ENCODE measurements at places on chromosomes 1 and 21.

GRCh38 chr1:43835082-43836021 is 98.2 kb upstream of the ARTN start:
- DNase-seq, result peak; percentile 67

- no peak for DNase-seq
Observed at GRCh38 chr1:235421751-235422150, 54.5 kb downstream of the TBCE start.

DNA sequence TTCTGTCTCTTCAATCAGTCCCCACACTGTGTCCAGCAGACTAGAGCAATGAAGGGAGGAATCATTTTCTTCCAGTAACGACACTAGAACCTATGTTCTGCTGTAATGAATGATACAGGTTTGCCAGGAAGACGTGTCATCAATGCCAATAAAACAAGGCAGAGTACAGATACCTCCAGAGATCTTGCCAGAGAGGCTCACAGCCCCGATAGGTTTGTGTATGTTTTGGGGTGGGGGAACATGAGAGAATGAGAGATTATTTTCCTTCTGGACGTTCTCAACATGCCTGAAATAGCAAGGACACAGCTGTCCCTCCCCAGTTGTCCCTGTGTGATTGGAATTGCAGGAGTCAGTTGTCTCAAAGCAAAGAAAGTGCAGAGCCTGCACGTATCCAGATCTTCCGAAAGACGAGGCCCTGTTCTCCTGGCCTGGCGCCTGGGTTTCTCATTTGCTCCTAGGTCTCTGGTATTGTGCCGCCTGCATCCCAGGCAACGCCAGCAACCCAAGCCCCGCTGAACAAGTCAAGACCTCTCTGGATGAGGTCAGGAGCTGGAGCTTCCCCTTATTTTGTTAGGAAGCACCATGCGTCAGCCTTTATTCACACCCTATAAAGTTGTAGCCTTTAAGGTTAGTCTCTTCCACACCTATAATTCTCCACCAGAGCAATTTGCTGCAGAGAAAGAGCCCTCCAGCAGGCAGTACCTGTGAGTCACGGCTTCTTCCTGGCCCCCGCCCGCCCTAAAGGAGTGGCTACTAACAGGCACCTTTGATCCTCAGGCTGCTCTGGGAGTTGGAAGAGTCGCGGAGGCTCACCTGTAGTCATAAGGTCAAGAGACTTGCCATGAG is 130.5 kb downstream of the TOMM20 start:
- no peak for DNase-seq

GRCh38 chr1:7539769-7540175 is 231.3 kb upstream of the VAMP3 start:
- no peak for DNase-seq

GRCh38 chr1:241215203-241215602 is 141.8 kb downstream of the RGS7 start:
- no peak for DNase-seq

DNA sequence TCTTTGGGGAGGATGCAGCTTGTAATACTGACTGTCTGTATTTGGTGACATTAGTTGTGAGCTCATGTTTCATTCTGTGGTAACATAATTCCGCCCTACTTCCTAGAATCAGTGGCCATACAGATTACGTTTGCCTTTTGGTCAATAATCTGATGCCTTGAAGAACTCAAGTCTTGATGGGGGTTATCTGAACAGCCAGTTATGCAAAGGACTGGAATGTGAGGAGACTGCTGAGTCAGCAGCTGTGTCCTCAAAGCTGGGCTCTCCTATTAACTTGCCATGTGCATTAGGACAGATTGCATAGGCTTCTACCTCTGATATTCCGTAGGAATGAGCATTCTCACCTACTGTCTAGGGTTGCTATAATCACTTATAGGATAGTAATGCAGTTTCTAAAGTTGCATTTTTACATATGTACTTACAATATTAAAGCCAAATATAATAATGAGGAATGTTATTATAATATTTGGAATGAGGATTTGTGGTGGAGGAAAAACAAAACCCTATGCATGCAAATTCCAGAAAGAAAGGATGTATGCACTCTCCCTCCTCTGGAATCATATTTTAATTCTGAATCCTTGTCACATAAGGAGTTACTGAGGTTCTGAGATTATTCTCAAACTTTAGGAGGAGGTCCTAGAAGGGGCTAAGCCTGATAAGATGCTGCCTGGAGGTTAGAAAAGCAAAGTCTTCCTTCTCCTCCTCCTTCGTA is 116.0 kb downstream of the NOS1AP start:
- DNase-seq, result no peak

DNA sequence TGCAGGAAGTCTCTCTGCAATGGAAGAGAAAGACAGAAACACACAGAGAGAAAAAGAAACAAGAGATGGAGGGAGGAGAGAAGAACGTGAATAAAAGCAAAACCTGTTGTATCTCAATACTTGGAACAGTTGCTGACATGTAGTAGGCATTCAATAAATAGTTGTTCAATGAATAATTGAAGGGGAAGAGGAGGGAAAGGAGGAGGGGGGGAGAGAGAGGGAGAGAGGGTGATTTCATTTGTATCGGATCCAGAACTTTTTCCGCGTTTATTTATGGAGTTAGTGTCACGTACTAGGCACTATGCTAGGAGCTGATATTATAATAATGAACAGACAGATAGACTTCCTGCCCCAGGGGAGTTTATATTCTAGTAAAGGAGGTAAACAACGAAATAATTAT is 144.1 kb downstream of the OMA1 start:
- no peak for DNase-seq

DNA sequence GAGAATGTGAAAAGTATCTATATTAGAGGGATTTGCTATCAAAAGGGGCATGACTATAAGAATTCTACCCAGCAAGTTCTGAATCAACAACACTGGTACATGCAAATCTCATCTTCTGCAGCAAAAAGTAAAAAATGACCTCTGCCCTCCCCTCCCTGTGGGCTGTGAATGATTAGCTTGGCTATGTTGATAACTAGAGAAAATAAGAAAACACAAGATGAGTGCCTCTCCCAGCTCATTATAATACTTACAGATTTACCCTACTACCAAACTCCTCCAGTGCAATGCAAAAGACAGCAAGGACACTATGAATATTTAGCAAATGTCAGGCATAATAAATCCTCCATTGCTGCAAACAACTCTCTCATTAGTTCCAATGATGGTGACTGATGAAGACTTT is 102.4 kb downstream of the SLC45A1 start:
- DNase-seq, result no peak

GRCh38 chr1:164588516-164589341 is 29.7 kb downstream of the PBX1 start:
- no peak for DNase-seq

- DNase-seq, result no peak
Observed at GRCh38 chr1:206709772-206710459, 25.2 kb downstream of the MAPKAPK2 start.

DNA sequence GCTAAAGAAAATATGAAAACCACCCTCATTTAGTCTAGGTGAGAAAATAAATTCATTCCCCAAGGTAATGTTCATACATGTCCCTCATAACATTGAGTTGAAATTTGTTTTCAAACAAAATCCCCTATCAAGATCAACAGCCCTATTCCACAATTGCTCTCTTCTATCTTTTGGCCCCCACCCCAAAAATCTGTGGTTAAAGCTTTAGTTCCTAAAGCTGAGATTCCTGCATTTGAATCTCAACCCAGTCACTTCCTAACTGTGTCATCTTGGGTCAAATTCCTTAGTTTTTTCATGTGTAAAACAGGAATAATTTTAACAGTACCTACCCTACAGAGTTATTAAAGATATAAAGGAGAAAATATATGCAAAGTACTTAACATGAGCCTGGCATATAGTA is 22.0 kb downstream of the KIAA0319L start:
- no peak for DNase-seq

DNA sequence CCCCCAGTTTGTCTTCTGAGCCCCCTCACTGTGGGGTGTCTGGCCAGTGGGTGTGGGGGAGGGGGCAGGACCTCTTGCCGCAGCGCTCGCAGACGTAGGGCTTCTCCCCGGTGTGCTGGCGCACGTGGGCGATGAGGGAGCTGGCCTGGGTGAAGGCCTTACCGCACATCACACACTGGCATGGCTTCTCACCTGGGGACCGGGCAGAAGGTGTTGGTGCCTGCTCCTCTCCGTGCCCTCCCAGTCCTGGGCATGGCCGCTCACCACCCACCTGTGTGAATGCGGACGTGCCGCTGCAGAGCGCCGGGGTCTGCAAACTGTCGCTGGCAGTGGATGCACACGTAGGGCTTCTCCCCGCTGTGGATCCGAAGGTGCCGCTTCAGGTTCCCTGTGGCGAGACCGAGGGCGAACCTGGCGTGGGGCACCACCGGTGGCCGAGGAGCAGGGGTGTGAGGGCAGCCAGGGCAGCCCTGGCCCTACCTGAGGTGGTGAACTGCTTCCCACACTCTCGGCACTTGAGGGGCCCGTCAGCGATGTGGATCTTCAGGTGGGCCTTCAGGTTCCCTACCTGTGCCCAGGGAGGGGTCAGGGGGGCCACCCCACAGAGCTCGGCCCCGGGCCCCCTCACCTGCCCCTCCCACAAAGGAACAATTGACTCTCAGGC is 32.4 kb downstream of the ZBTB17 start:
- no peak for DNase-seq

GRCh38 chr1:210446479-210446878 is 117.8 kb downstream of the HHAT start:
- DNase-seq, result peak; percentile 41

- no peak for DNase-seq
Observed at GRCh38 chr1:96979304-96980268, 258.0 kb downstream of the PTBP2 start.

DNA sequence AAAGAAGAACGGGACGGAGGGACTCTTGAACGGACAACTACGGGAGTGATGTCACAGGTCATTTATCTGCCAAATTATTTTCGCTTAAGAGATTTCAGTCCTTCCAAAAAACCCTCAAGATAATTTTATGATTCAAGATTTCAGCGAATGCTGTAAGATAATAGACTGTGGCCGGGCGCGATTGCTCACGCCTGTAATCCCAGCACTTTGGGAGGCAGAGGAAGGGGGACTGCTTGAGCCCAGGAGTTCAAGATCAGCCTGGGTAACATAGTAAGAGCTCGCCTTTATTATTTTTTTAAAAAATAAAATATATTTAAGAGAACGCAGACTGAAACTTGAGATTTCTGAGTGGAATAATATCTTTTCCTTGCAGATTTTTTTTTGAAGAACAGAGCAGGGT is 609 bp downstream of the RWDD2B start:
- no peak for DNase-seq

DNA sequence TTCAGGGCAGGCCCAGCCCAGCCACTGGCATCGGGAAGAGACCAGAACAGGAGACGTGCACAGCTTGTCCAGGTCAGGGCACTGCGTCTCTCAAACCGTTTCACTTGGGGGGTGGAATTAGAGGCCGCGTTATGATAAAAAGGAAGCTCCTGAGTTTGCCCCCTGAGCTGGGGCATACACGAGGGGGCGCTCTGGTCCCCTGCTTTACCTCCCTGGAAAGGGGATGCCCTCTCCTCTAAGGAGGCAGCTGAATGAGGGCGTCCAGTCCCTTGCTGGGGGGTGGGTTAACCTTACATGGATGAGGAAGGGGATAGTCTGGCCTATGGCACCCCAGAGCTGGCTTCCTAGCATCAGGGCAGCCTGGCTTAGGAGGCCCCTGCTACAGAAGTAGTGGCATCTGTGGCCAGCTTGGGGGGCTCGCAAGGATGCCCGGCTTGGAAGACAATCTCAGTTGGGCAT is 2.3 kb downstream of the MYOG start:
- no peak for DNase-seq

DNA sequence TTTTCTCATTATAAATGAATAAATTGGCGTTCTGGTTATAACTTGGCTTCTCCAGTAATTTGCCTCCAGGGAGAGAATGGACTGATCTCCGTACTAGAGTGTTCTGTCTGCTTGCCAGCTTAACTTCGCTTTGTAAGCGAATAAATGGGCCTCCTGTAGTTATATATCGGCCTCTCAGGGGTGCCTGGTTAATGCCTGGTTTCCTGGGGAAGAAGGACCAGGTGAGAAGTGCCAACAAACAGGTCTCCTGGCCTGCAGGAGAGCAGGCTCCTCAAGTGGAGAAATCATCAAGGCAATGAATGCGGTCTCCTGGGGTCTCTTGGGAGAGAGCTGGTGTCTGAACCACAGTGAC is 107.4 kb upstream of the SERBP1 start:
- no peak for DNase-seq

GRCh38 chr1:16146279-16147155 is 9.4 kb downstream of the EPHA2 start:
- DNase-seq, result peak; percentile 56

- no peak for DNase-seq
Observed at GRCh38 chr21:37711286-37711829, 204.9 kb downstream of the KCNJ6 start.

DNA sequence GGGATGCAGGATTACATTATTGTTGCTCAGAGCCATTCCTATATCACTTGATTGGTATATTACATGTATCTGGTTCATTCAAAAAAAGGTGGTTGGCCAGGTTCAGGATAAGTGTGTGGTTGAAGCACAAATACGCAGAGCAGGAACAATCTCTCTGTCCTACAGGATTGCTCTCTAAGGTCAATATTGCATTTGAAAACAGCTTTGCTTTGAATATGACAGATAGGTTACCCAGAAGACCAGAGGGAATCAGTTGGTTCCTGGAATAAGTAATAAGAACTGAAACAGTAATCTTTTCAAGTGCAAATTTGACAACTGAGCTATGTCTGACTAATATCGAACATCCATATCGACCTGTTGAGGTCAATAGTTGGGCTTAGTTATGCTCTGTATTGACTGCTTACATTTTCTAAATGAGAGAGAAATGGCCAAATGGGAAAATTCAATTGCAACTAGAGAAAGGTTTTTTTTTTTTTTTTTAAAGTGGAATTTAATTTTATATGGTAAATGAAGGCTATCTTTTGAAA is 176.8 kb downstream of the ATP6V1G3 start:
- no peak for DNase-seq

GRCh38 chr1:51442198-51442597 is 76.9 kb downstream of the EPS15 start:
- no peak for DNase-seq

GRCh38 chr1:5708346-5709245 is 283.6 kb downstream of the NPHP4 start:
- DNase-seq, result no peak

DNA sequence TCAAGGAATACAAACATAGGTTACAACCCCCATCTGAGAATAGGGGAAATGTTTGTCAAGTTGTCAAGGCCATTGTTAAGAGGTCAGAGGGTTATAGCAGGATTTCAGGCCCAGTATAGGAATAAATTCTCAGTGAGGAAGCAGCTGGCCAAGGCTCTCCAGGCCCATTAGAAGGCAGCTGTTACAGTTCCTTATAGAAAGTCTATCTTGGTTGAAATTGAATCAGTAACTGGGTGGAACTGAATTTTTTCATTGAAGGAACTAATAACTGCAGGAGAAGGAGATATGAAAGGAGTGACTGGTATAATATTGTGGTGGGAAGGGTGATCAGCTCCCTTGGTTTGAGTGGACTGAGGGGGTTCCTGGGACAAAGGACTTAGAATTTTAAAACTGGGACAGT is 134.1 kb downstream of the CYYR1 start:
- DNase-seq, result no peak

All from H54 (cell line).